Vagina (tissue), 2 donors: ENCODE measurements at places on chromosomes 1 and 21.

DNA sequence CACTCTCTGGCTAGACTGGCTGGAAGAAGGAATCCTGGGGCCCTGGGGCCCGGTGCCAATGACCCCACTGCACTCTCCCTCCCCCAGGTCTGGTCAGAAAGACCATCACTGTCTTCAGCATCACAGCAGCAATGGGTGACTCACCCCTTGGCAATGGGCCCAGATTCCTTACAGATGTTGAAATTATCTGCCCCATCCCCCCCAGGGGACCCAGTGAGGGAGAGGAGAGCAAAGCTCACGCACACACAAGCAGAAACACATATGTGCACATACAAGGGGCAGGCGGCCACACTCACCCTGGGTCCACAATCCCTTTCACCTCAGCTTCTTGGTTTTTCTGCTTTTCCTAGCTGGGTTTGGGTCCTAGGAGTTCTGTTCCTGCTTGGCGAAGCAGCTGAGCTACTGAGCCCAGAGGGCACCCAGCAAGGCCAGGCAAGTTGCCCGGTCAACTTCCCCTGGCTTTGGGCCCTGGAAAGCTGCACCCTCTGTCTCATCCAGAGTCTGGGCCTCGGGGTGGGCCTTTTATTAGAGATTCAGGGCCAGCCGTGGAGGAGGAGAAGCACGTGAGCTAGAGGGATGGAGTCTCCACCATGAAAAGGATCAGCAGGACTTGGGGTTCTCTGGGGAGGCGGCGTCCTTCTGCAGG, 2.6 kb downstream of the COL16A1 start:
- peaks cover 92% of the 10 kb centered on the region for H3K4me1 ChIP-seq
- H3K27me3 ChIP-seq = no peaks in the 10 kb centered on the region
- H3K36me3 ChIP-seq = peaks cover 30% of the 10 kb centered on the region
- H3K4me3 ChIP-seq = peak overlapping the region; percentile 17
- peak; percentile 98 for DNase-seq
- H3K27ac ChIP-seq = peak overlapping the region; percentile 87

DNA sequence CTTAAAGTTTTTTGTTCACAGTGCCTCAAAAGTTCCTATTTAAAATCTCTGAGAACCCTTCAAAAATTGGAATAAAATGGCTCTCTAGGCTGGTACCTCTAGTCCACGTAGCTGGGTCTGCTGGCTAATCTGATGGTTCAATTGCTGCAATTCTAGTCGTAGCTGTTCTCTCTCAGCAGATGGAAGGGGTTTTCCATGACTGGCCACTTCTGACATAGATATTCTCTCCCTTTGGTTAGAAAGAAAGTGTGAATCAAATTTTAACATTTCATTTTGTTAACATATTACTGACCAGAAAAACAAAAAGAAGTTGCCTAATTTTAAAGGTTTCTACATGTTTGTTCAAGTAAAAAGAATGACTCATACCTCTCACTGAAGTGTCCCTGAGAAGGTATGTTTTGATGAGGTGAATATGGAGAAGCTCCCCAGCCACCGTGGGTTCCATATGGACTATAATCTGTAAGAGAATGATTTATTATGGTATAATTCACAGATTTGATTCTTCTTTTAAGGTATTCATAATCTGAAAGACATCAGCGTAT, 29.3 kb upstream of the SERPINC1 start:
- no peaks in the 10 kb centered on the region for H3K4me1 ChIP-seq
- H3K4me3 ChIP-seq = no peak overlapping the region
- H3K27me3 ChIP-seq = no peaks in the 10 kb centered on the region
- peaks cover 82% of the 10 kb centered on the region for H3K36me3 ChIP-seq

- H3K27me3 ChIP-seq = no peaks in the 10 kb centered on the region
- peaks cover 70% of the 10 kb centered on the region for H3K36me3 ChIP-seq
- no peak for DNase-seq
- no peaks in the 10 kb centered on the region for H3K4me1 ChIP-seq
- no peak overlapping the region for H3K4me3 ChIP-seq
These were observed 28.6 kb downstream of the CEP104 start for GRCh38 chr1:3828391-3828790.

GRCh38 chr1:201423655-201424054, 2.1 kb upstream of the TNNI1 start:
- H3K27ac ChIP-seq = no peak overlapping the region
- DNase-seq = no peak
- H3K27me3 ChIP-seq = no peaks in the 10 kb centered on the region
- H3K4me3 ChIP-seq = no peak overlapping the region
- H3K4me1 ChIP-seq = no peaks in the 10 kb centered on the region

DNA sequence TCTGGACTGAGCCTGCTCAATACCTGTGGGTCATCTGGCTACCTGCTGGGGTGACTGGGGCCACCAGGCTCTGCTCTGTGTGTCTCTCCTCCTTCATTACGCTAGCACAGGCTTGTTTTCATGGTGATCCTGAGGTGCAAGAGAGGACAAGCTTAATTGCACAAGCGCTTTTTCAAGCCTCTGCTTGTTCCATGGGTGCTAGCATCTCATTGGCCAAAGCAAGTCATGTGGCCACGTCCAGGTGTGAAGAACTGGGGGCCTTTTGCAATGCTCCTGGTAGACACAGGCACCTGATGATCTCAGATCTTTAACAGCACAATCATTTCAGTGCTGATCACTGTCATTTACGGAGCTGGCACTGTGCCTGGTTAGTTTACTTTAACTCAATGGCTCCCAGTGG, 114.6 kb downstream of the KAZN start:
- peaks cover 5% of the 10 kb centered on the region for H3K4me1 ChIP-seq
- H3K27me3 ChIP-seq = no peaks in the 10 kb centered on the region
- no peak overlapping the region for H3K4me3 ChIP-seq
- no peak for DNase-seq
- no peak overlapping the region for H3K27ac ChIP-seq

DNA sequence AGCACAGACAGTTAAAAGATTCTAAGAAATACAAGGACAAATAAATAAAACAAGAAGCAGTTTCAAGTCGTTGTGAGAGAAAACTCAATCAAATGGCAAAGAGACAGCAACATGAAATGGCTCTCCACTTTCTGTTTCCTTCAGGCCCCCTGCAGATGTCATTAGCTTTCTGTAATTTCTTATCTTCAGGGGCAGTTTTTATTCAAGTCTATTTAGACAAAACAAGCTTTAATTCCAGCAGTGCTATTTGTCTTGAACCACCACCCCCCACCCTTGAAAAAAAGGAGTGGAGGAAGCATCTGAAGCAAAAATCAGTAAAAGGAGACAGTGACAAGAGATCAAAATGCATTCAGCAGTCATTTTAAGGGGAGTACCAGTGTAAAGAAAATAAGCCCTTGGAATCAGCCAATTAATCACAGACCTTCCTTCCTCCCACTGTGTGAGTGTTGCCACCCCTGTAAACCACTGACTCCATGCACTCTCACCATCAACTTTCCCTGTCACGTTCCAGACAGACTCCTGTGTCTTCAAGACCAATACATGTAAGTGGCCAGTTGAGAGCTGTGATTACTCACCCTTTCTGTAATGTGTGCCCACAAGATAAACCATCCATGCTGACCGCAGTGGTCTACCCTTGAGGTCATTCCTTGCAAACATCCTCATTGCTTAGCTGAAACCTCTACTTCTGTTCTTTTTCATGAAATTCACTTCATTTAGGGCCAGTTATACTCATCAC, 136.1 kb upstream of the HOOK1 start:
- no peaks in the 10 kb centered on the region for H3K27me3 ChIP-seq
- no peaks in the 10 kb centered on the region for H3K36me3 ChIP-seq
- DNase-seq = no peak
- H3K27ac ChIP-seq = peak overlapping the region; percentile 17

DNA sequence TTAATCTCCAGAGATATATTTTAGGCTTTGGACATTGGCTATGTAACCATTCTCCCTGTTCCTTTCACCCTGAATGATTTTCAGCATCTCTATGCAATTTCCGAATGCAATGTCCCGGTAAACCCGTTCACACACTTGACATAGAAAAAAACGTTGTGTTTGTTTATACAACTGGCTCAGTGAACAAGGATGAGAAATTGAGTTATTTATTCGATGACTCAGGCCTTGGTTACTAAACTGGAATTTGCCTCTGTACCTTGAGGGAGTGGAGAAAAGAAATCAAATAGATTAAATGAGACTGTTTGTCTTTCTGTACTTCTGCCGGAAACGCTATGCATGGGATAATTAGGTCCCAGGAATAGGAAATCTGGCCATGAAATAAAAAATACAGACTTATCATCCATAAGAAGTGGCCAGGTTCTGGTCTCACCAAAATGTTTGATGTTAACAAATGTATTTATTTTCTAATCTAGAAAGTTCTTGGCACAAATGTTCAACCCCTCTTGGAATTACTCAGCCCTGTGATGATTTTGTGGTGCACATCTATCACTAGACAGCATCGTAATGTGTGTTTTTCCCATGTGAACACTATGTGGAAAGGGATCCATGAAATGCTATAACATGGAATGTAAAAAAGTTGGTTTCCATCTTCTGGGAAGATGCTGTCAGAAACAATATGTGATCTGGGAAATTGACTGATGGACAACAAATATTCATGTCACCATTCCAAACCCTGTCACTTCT, 253.9 kb downstream of the DUSP10 start:
- DNase-seq = no peak
- no peaks in the 10 kb centered on the region for H3K36me3 ChIP-seq
- H3K27ac ChIP-seq = no peak overlapping the region
- H3K4me1 ChIP-seq = no peaks in the 10 kb centered on the region
- no peak overlapping the region for H3K4me3 ChIP-seq

GRCh38 chr21:45356251-45356650, 48.7 kb upstream of the COL18A1 start:
- H3K36me3 ChIP-seq = no peaks in the 10 kb centered on the region
- no peaks in the 10 kb centered on the region for H3K27me3 ChIP-seq
- DNase-seq = no peak
- H3K4me3 ChIP-seq = no peak overlapping the region
- peaks cover 50% of the 10 kb centered on the region for H3K4me1 ChIP-seq

DNA sequence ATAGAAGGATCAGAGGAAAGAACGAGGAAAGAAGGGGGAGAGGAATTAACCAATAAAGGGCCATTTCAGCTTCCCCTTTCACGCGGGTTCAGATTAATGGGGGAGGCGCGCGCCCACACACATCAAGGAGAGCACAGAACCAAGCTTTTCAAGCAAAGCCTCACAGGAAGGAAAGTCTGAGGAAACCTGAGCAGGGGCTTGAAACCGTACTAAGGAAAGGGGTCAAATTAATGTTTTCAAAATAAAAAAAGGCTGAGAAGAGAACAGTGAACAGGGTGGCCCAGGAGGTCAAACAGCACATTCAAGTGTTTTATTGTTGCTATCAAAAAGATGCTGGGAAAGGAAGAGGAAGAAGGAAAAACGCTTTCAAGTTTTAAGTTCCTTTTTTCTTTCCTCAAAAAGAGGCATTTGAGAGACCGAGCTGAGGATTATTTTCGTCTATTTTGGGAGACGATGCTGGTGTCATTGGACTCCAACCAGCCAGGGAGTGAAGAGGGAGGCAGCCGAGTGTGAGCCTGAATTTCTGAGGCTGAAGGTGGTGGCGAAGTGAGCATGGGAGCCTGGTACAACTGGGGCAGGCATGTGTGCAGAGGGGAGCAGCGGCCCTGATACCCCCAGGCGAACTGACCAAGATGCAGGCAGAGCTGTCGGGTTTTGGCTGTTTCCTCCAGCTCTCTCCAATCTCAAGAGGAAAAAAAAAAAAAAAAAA, 88.4 kb downstream of the PROX1 start:
- H3K4me3 ChIP-seq = no peak overlapping the region
- H3K36me3 ChIP-seq = no peaks in the 10 kb centered on the region
- no peaks in the 10 kb centered on the region for H3K27me3 ChIP-seq
- no peak overlapping the region for H3K27ac ChIP-seq
- no peak for DNase-seq
- H3K4me1 ChIP-seq = no peaks in the 10 kb centered on the region

- no peak overlapping the region for H3K27ac ChIP-seq
- H3K27me3 ChIP-seq = no peaks in the 10 kb centered on the region
- DNase-seq = no peak
- H3K4me3 ChIP-seq = no peak overlapping the region
These were observed 17.7 kb downstream of the FCRL3 start for GRCh38 chr1:157682710-157683437.

DNA sequence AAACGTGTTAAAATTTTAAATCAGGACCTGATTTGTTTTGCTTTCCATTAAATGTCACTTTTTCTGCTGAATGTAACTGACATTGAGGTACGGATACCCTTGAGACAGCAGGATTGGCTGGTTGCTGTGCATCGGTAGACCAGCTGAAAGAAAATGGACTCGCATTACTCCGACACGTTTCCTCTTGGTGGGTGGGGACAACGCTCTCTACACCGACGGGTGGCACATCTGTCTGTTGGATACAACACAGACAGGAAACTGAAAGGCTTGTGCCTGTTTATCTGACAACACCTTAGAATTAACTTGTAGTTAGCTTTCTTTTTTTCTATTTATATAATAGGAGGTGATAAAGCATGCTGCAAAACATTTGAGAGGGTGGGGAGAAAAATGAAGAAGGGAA, 19.4 kb downstream of the PRPF38A start:
- no peaks in the 10 kb centered on the region for H3K4me1 ChIP-seq
- no peaks in the 10 kb centered on the region for H3K36me3 ChIP-seq
- no peak overlapping the region for H3K4me3 ChIP-seq
- no peak for DNase-seq

DNA sequence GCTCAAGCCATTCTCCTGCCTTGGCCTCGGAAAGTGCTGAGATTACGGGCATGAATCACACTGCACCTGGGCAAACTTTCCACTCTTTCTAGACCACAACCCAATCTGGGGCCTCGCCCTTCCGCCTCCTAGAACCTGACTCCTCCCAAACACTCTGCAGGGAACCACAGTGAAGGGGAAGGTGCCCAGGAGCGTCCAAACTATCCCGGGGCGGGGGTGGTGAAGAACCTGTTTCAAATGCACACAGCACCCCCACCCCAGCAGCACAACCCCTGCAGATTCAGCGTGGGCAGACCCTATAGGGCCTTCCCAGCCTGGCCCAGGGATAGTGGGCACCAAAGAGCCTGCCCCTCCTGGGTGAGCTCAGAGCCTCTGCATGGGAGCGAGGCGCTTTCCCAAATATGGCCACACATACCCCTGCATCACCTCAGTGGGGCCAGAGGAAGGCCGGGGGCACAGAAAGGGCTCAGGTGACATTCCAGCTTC, 86.9 kb downstream of the STUM start:
- H3K27me3 ChIP-seq = no peaks in the 10 kb centered on the region
- H3K4me3 ChIP-seq = no peak overlapping the region
- peak overlapping the region; percentile 60 for H3K27ac ChIP-seq

- H3K4me1 ChIP-seq = peaks cover 27% of the 10 kb centered on the region
- no peak overlapping the region for H3K4me3 ChIP-seq
- H3K36me3 ChIP-seq = peaks cover 39% of the 10 kb centered on the region
- no peak for DNase-seq
These were observed 2.4 kb downstream of the PGD start for GRCh38 chr1:10401281-10401680.

DNA sequence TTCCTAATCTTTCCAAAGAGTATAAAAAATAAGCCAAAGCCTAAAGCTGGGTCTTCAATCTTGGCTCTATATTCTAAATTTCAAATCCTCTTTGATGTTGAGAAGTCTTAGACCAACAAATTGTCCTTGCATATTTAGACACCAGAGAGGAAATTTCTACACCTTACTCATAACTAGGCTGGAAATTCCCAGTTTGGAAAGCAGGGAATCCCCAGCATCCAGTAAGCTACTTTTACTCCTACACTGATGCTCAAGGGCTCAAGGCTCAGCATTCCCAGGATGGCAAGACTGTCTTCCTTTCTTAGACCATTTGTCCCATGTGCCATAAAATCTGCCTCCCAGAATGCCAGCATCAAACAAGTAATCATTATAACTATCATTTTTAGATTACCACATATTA, 28.3 kb downstream of the PRDX6 start:
- no peak overlapping the region for H3K27ac ChIP-seq
- no peaks in the 10 kb centered on the region for H3K36me3 ChIP-seq
- H3K4me1 ChIP-seq = peaks cover 5% of the 10 kb centered on the region
- H3K4me3 ChIP-seq = no peak overlapping the region
- no peaks in the 10 kb centered on the region for H3K27me3 ChIP-seq
